ENCODE measurements at places on chromosomes 16 and 17. TPM values are rescaled to one million over a fixed set of nuclear protein-coding genes. Genes with fewer than 3 reads are reported as not detected.

Gene WSCD1
- not detected for polyA plus RNA-seq

Gene TP53TG3D
- polyA plus RNA-seq: 1.8 TPM

Gene GRIN2C
- not detected for polyA plus RNA-seq

Gene SLFN14
- 0.13 TPM for polyA plus RNA-seq

Gene MT1H
- polyA plus RNA-seq: not detected

Gene MAPT
- 0.33 TPM for polyA plus RNA-seq

Gene CPHXL2
- not detected for polyA plus RNA-seq

Gene G6PC1
- not detected for polyA plus RNA-seq

Gene MYH1
- not detected for polyA plus RNA-seq

Gene CDR2L
- not detected for polyA plus RNA-seq

Gene ATXN7L3
- polyA plus RNA-seq: 14.2 TPM

Gene FBXO39
- polyA plus RNA-seq: not detected

Gene TTYH2
- polyA plus RNA-seq: 1.8 TPM

Gene HOXB4
- polyA plus RNA-seq: 0.06 TPM

Gene ARSG
- 10.4 TPM for polyA plus RNA-seq

Gene CASKIN2
- 0.05 TPM for polyA plus RNA-seq

Gene MAP2K3
- polyA plus RNA-seq: 69.4 TPM

Gene ZNF597
- polyA plus RNA-seq: 2.3 TPM

Gene AMFR
- polyA plus RNA-seq: 38.4 TPM

Gene MMP28
- 30.1 TPM for polyA plus RNA-seq

Gene SLFN11
- polyA plus RNA-seq: 12.3 TPM

Gene ETV4
- polyA plus RNA-seq: not detected

Gene IRX3
- not detected for polyA plus RNA-seq

Gene KRT222
- not detected for polyA plus RNA-seq

Gene TP53TG3
- not detected for polyA plus RNA-seq

Gene DCUN1D3
- polyA plus RNA-seq: 1.1 TPM

Gene KRTAP16-1
- polyA plus RNA-seq: not detected

Gene CA10
- polyA plus RNA-seq: not detected

Gene CLEC19A
- polyA plus RNA-seq: not detected

Gene IFI35
- polyA plus RNA-seq: 44.8 TPM

Gene FAHD1
- 32.6 TPM for polyA plus RNA-seq
